NCI-H187 (cell line): ENCODE measurements at places on chromosomes 13 and 19.

- no peak for DNase-seq
Observed at GRCh38 chr13:41577436-41577835, 120.1 kb downstream of the RGCC start.

DNA sequence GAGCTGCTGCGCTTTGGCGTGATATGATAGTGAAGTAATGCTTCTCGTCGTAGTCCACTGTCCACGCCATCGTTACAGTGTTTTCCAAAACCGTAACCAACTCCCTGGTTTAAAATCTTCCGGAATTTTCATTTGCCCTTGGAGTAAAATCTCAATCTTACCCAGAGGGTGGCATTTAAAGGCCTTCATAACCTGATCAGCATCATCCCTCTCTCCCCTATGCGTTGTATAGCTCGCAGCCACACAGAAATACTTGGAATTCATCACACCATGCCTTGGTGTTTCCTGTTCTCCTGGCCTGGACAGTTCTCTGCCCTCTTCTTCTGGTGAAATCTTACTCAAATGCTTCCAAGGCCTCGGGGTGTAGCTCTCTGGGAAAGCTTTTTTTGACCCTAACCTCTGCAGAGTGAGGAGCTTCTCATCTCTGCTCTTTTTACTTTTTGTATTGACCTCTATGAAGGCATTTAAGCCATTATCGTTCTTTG is 839 bp downstream of the MPHOSPH8 start:
- DNase-seq, result no peak

GRCh38 chr13:111267205-111267604 is 53.2 kb upstream of the TEX29 start:
- no peak for DNase-seq

DNA sequence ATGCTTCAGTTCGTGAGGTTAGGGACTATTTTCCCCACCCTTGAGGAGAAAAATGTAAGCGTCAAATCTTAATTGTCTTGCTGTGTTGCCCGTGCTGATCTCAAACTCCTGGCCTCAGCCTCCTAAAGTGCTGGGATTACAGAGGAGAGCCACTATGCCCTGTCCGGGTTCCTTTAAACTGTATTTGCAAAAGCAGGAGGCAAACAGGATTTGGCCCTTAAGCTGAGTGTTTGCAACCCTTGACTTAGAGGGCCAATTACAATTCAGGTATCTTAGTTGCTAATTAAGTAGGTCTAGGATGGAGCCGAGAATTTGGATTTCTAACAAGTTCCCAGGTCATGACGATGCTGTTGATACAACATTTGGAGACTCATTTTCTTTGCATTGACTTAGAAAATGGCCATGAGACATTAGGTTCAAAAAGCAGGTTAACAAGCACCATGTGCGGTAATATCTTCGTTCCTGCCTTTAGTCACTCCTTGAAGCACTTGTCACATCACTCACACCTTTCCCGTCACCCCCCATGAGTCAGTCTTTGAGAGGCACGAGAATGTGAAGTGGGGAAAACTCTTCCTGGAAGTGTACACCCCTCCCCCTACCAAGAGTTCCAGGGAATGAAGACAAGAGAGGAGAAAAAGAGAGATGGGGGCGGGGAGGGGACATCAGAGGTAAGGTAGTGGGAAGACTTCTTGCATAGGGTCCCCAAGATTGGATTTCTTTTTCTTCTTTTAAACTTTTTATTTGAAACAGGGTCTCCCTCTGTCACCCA is 2.6 kb downstream of the NAPSA start:
- DNase-seq, result no peak

DNA sequence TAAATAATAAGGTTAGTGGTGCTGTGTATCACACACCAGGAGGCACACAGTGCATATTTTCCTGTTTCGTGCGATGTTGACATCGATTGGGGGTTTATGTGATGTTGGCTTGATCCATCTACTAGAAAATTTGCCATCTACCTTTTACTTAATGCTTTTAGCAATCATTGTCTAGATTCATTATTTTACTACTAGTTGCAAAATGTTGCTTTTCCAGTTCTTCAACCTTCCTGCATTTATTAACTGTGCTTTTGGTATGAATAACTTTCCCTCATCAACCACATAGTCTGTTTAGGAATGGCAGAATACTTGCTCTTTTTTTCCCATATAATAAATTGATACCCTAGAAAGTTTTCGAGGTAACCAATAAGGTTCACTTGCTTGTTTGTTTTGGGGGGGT is 17.5 kb downstream of the C13orf42 start:
- DNase-seq, result no peak

GRCh38 chr13:50646070-50646469 is 197.4 kb downstream of the DLEU7 start:
- no peak for DNase-seq

GRCh38 chr13:41520660-41521630 is 63.6 kb downstream of the RGCC start:
- DNase-seq, result no peak

- peak; percentile 65 for DNase-seq
Observed at GRCh38 chr19:49691243-49692146, 579 bp downstream of the CPT1C start.

DNA sequence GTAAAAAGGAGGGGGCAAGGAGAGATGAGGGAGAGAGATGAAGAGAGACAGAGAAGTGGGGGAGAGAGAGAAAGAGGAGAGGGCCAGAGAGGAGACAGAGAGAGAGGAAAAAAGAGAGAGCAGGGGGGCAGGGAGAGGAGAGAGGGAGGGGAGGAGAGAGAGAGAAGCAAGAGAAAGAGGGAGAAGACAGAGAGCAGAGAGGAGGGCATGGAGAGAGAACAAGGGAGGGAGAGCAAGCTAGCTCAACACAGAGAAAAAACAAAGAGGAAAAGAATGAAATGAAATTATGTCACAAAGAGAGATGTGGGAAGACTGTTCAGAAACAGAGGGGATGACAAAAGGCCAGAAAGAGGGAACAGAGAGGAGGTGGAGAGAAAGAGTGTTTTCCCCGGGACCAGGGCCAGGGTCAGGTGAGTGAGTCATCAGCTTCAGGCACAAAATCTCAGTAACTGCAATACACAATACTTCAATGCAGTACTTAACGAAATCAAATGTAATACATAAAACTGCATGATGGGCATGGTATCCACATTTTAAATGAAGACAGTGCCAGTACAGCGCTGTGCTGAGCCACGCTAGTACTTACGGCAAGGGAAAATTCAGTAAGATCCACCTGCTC is 4.8 kb downstream of the KLK7 start:
- no peak for DNase-seq

GRCh38 chr19:56091066-56091490 is 30.0 kb downstream of the ZNF787 start:
- no peak for DNase-seq

GRCh38 chr19:49579947-49580263 is 451 bp downstream of the NOSIP start:
- no peak for DNase-seq
